ENCODE measurements at places on chromosomes 7 and 10.

DNA sequence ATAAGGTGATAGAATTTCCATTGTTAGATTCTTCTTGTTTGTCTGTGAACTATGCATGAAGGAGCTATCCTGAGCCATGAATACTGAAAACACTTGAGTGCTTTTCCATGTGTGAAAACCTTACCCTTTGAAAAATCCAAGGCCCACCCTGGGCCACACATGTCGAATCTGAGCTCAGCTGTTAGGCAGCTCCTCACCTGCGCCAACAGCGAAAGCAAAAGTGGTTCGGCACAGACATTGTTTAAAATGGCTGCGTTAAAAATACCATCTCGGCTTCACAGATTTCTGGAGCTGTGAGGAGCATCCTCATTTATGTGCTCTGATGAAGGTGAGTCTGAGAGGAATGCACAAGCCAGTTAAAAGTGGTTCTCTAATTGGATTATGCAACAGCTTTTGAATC lies 137.7 kb downstream of the NEUROD6 start:
- DNase-seq: no peak

DNA sequence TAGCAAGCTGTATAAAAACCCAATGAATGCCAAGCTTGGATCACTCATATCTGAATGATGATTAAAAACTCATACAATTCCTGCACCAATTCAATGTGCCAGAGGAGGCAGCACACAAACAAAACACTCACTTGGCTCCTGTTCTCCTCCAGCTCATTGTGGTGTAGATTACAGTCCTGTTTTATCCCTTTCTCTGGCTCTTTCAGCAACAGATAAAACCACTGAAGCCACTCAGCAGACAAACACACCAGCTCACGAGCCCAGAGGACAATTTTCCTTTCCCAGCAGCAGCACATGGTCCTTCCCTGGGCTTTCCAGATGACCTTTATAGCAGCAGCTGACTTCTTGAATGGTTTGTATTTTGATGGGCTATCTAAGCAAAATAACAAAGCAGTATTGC lies 107.3 kb upstream of the STARD3NL start:
- no peak for DNase-seq

DNA sequence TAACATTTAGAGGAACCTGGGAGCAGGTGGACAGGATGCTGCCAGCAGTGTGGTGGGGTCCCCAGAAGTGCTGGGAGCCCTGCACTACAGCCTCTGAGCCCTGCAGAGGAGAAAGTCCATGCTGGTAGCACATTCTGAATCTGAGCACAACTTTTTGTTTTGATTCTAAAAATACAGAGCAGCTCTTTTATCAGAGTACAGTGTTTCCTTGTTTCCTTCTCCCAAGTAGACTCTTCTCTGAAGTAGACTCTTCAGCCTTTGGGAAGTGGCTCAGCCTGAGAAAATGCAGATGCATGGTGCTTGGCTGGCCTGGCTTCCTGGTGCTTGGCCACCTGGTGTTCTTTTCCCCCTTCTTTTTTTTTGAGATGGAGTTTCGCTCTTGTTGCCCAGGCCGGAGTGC lies 9.1 kb downstream of the ADCY1 start:
- no peak for DNase-seq

DNA sequence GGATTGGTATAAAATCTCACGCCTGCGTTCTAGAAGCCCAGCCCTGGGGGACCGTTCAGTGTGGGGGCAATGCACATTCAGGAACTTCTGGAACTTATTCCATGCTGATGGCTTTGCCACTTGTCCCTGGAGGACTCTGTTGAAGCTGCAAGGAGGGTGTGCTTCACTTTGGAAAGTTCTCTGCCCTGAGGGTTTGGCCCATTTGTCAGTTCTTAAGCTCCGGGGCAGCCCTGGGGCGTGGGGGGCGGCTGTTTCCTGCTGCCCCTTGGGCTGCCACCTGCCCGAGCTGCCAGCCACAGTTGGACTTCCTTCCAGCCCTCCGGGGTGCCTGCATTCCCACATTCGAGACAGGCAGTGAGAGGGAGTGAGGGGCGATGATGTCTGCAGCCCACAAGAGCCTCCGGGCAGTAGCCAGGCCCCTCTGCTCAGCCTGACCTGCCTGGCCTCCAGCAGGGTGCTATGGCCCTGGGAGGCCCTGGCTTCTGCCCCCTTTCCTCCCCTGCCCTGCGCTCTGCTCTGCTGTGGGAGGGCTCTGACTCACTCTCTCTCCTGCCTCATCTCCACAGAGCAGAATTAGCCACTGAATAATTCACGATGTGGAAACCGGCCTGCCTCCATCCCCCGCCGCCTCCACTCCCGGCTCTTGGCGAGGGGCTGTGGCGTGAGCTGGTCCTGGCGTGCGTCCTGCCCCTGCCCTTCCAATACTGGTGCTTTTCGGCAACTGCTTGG lies 1.9 kb downstream of the TTYH3 start:
- no peak for DNase-seq

GRCh38 chr7:112996331-112996871 lies 90.2 kb downstream of the GPR85 start:
- no peak for DNase-seq

DNA sequence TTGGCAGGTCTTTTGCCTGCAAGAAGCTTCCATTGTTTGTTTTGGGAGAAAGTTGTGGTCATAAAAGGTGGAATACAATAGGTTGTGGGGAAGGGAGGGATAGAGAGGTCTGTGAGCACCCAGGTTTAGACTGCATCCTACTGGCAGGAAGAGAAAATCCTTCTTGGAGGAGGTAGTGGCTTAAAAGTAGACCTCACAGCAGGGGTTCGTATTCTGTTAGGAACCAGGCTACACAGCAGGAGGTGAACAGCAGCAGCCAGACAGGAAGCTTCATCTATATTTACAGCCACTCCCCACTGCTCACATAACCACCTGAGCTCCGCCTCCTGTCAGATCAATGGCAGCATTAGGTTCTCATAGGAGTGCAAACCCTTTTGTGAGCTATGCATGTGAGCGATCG lies 245.3 kb downstream of the NSUN6 start:
- no peak for DNase-seq

DNA sequence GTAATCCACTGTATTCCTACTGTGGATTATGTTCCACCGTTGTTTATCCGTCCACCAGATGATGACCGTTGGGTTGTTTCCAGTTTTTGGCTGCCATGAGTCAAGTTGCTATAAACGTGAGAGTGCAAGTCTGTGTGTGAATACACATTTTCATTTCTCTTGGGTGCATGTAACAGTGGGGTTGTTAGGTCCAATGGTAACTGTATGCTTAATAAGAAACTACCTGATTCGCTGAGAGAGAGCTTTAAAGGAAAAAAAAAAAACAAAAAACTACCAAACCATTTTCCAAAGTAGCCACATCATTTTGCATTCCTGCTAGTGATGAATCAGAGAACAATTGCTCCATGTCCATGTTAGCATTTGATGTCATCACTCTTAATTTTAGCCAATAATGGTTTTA lies 15.9 kb downstream of the UBN2 start:
- DNase-seq: no peak

DNA sequence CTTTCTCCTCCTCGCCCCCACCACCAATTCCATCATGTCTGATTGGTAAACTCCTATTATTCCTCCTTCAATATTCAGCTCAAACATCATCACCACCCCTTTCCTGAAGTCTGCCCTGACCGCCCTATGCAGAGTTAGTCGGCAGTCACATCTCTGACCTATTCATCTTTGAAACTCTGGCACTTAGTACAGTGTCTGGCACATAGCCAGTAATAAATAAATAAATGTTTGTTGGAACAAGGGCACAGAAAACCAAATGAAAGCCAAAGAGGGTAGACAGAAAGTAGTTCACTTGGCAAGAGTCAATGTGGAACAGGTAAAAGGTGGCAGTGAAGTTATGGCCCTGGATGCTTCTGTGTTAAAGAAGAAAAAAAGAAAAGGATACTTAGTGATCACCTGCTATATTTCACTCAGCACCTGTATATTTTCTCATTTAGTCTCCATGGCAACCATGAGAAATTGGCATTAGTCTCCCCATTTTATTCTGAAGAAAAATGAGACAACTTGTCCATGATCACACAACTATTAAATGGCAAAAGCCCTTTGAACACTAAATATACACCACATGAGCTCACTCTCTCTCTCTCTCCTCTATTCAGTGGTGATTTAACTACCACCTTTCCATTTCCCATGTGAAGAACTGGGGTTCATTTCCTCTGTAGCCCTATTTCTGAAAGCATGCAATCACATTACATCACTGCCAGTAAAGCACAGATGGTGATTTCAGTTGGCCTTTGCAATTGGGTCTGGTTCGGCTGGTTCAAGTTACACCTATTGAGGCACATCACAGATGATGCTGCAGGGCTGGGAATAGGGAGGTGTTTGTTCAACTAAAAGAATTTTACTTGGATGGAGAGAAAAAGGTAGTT lies 25.3 kb downstream of the CHCHD3 start:
- DNase-seq: no peak

DNA sequence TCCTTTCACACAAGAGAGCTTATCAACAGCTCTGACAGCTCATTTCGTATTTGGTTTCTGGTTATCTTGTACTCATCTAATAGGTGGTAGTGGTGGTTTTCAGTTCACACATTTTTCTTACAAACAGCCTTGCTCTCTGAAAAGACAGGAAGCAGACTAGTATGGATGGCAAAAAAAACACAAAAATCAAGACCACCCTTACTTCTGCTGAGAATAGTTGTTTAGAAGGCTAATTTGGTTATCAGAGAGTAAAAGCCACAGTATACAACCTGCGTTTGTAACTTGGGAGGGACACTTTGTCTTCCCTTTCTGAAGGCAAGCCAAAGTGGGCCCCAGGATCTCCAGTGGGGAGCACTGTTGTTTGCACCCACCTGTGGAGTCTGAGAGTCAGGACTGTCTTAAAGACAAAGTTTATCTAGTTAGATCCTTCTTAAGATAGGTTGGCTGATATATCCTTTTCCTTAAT lies 68.0 kb downstream of the PIP4K2A start:
- DNase-seq: no peak

DNA sequence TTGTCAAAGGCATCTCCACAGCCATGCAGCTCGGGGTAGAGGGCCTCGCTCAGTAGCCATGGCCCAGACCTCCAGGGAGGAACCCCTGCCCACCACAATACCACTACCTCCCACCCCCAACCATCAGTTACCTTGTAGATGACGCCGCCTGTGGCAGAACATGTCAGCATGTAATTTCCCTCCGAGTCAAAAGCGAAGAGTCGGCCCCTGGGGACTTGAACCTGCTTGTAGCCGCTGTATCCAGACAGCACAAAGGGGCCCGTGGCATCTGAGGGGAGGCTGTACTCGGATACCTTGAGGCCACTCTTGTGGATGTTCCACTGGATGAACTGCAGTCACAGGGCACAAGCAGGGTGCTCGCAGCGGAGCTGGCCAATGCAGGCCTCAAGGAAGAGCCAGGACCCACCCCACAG lies 16.3 kb upstream of the CYREN start:
- no peak for DNase-seq

DNA sequence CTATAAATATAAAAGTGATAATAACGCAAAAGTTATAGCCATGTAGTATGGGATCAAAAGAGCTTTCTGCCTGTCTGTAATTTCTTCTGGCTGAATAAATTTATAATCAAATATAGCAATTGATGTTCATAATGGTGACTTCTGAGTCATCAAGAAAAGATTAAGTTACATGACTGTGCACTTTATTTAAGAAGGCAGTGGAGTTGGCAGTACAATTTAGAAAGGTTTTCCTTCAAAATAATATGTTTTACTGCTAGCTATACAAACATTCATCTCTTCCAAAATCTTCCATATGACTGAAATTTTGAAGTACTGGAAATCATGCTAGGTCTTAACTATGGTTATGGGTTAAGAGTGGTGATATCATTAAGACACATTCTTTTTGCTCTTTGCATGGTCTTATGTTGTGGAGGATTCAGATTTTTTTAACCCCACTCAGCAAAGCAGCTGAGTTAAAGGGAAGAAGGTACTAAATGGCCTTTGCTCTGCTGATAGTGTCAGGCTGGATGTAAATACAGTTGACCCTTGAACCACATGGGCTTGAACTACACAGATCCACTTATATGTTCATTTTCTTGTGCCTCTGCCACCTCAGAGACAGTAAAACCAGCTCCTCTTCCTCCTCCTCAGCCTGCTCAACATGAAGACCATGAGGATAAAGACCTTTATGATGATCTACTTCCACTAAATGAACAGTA lies 323.6 kb downstream of the BBS9 start:
- DNase-seq: no peak

- no peak for DNase-seq
Measured at GRCh38 chr10:94012834-94013233, 19.1 kb downstream of the PLCE1 start.

GRCh38 chr7:41006306-41006995 lies 696.4 kb downstream of the INHBA start:
- no peak for DNase-seq

DNA sequence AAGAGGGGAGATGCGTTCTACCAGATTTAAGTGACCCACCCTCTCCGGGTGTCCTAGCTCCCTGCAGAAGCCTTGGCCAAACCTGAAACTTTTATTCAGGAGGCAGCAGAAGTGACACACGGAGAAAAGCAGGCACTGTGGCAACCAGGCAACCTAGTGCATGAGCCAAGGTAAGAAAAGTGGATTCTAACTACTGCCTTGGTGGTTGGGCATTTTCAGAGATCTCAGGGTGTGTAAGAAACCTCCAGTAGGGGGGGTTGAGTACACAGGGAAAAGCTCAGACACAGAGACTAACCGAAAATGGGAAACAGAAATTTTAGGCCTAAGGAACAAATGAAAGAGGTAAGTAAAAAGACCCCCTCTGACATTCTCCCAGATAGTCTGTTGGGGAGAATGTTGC lies 645.7 kb downstream of the ANKRD7 start:
- no peak for DNase-seq

DNA sequence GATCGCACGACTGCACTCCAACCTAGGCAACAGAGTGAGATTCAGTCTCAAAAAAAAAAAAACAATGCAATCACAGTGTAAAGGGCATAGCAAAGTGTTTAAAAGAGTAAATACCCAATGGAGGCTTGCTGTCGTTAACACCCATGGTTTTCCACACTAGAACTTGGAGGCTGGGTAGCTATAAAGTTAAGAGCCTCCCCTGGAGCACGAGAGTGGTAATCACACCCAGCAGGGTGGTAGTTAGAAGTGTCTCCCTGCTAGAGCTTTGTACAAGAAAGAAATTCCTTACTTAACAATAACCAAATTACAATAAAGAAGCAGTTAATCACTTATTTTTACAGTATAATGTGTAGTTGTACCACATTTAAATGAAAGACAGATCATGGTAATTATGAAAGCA lies 1078.9 kb downstream of the NRG3 start:
- no peak for DNase-seq

DNA sequence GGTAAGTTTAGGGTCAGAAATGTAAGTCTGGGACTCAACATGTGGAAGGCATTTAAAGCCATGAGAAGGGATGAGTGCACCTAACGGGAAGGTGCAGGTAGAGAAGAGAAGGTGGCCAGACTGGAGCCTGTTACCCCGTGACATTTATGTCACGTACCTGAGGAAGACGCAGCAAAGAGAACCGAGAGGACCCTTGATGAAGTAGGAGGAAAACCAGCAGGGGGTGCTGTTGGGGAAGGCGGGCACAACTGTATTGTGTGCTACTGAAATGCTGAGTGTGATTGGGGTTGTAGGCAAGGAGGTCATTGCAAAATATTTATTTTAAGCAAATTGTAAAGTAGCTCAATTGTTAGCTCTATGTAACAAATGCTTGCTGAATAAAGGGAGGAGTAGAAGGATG lies 338.2 kb upstream of the PRKCQ start:
- DNase-seq: no peak
